NB4 (cell line): ENCODE measurements at places on chromosomes 16 and 17.
A peak's percentile ranks its signal among the peaks of the same experiment; 100 is the strongest.

DNA sequence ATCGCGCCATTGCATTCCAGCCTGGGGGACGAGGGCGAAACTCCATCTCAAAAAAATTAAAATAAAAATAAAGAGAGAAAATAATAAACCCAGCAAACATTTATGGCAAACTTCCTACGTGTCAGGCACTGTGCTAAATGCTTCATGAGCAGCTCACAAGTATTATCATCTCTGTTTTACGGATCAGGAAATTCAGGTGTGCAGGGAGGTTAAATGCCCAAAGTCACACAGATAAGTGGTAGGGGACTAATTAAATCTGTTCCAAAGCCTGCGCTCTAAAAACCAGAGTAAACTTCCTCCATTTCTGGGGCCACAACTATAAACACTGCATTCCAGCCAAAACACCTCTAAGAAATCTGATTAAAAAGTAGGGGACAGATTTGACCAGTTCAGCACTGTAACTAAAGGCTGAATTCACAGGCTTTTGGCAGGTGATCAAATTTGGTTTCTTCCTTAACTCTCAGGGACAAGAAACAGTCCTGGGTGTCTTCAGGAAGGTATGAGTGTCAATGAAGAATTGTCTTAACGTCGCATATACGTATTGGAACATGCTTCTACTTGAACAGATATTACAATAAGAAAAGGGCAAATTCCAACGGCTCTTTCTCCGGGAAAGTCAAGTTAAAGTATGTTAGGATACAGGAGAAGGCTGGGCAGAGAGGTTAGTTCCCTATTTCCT lies 996 bp downstream of the STRADA start:
- no peak for DNase-seq

DNA sequence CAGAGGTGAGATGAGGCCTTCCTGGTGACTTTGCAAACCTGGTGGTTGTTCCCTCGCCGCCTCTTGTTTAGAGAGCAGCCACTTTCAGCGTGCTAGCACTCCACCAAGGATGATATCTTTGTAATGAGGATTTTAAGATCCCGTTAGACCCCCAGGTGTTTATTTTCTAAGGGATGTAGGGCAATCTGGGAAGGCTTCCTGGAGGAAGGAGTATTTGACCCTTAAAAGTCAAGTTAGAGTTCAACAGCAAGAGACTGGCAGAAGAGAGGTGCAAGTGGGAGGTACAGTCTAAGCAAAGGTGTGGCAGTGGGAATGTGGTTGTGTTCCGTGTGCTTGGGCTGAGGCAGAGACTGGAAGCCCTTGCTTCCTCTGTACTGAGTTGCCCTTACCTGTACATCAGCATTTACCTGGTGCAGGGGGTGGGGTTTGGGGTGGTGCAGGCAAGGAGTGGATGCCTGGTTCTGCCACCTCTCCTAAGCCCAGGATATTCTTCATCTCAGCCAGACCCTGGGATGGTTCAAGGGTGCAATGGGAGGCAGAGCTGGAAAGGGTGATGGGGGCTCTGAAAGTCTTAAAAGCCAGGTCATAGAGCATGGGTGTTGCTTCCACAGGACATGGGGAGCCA lies 83.6 kb downstream of the SDR42E1 start:
- DNase-seq, result no peak

GRCh38 chr17:42288803-42289610 lies 709 bp downstream of the STAT5A start:
- no peak for DNase-seq

DNA sequence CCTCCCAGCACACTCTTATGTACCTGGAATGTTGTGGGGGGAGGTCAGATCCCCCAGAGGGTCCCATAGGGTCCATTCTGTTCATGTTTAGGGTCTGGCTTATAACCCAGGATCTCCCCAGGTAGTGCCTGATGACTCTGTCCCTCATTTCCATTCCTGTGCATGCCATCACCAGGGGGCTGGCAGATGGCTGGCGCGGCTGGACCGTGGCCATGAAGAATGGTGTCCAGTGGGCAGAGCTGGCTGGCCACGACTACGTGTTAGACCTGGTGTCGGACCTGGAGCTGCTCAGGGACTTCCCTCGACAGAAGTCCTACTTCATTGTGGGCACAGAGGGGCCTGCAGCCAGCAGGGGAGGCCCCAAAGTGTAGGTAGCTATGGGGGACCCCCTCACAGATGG lies 35.0 kb upstream of the ALKBH5 start:
- no peak for DNase-seq

GRCh38 chr16:77761204-77761603 lies 27.2 kb upstream of the VAT1L start:
- no peak for DNase-seq

- DNase-seq, result no peak
Measured at GRCh38 chr16:67016143-67016542, 12.8 kb upstream of the CBFB start.

DNA sequence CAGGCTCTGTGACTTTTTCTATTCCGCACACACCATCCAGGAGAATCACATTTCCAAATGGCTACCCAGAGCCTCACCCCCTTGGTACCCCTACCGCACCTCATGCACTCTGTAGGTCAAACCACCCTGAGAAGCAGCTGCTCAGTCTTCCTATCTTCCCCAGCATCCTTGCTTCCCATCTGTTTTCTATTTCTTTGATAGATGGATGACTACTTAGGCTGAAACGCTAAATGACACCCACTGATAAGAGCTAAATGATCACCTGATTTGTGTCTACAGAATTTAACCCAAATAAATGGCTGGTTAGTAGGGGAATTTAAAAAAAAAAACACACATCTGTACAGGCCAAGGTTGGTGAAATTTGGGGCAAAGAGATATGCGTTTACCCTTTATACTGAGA lies 17.6 kb upstream of the COX10 start:
- no peak for DNase-seq

GRCh38 chr17:42655528-42655927 lies 3.6 kb upstream of the TUBG2 start:
- DNase-seq, result no peak

- DNase-seq, result no peak
Measured at GRCh38 chr17:82944990-82945389, 105.2 kb upstream of the ZNF750 start.

GRCh38 chr16:52561910-52562741 lies 15.2 kb upstream of the TOX3 start:
- DNase-seq, result no peak

- no peak for DNase-seq
Measured at GRCh38 chr16:20308801-20309590, 18.3 kb downstream of the GP2 start.

- DNase-seq, result peak; percentile 64
Measured at GRCh38 chr17:7835814-7836595, 2.0 kb downstream of the KDM6B start.

DNA sequence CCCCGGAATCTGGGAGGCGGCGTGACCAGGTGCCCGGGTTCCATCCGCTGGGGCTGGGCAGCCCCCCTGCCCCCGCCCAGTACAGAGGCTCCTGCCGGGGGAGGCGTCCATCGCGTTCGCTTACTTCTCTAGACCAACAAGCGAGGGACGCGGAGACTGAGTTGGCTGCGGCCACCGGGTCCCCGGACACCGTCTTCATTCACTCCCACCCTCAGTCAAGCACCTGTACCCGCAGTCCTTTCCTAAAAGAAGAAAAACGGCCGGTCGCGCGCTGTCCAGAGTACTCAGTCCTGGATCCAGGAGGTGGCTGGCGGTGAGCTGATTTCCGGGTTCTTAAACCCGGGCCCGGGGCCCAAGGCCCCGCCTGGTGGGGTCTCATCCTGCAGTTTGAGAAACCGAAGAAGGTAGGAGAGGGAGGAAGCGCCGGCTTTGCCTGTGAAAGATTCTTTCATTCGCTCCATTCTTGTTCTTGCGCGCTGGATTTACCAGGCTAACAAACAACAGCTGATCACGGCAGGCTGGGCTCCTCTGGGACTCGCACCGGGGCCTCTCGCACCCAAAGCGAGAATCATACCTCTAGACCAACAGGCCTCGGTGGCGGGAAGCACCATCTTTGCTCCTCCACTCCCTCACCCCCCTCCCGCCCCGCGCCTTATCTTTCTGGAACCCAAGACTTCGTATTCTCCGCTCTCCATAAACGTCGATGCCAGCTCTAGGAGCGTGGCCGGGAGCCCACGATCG lies 17.4 kb upstream of the OR1F1 start:
- DNase-seq, result peak; percentile 24

DNA sequence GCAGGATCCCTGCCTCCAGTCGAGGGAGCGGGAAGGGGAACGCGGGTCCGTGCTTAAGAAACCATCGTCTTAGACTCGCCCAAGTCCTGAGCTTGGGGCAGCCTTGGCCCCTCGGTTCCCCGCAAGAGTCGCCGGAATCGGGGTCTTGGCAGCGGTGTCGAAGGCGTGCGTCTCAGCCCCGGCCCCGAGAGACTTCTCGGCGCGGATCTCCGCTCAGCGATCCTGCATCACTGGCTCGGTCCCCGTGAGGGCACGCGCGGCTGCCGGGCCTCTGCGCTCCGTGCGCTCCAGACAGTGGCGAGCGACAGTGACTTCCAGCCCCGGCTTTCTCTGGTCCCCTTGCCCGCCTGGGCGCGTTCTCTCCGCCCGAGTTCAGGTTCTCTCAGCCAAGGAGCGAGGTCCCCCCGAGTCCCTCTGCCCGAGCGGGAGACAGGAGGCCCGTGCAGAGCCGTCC lies 380 bp downstream of the HS3ST3A1 start:
- peak; percentile 50 for DNase-seq

DNA sequence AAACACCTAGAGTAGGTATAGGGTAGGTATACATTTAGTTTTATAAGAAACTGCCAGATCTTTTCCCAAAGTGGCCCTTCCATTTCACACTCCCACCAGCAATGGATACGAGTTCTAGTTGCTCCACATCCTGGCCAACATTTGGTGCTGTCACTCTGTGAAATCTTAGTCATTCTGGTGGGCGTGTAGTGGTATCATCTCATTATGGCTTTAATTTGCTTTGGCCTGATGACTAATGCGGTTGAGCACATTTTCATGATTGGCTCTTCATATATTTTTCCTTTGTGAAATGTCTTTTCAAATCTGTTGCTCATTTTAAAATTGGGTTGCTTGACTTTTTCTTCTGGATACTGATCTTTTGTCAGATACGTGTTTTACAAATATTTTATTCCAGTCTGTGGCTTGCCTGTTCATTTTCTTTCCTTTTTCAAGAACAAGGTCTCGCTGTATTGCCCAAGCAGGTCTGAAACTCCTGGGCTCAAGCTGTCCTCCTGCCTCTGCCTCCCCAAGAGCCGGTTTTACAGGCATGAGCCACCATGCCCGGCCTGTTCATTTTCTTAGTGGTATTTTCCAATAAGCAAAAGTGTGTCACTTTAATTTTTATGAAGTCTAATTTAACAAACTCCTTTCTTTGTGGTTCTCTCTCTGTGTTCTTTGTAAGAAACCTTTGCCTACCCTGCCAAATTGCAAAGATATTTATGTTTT lies 192.4 kb downstream of the SEC14L1 start:
- peak; percentile 63 for DNase-seq

DNA sequence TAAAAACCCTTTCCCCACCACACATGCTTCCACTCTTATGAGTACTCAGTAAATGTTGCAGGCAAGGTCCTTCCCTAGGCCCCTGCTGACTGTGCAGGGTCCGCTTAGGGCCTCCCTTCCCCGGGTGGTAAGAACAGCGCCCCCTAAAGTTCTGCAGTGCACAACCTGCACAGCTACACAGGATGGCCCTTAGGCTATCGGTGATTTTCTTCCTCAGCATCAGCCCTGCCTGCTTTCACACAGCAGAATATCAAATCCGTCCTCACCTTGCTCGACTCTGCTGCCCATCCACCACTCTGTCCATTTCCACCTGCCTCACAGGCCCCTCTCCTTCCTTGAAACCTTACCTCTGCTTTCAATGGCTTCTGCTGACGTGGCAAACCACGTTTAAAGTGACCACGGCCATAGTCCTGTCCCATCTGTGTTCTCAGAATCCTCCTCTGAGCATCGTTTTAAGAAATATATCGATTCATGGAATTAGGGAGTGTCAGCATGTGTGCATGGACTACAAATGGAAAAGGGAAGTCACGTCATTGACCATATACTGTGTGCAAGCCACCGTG lies 51.4 kb upstream of the TMEM132E start:
- DNase-seq, result peak; percentile 42

GRCh38 chr17:40777971-40778370 lies 4.4 kb downstream of the KRT27 start:
- no peak for DNase-seq

GRCh38 chr16:62404842-62405611 lies 368.8 kb upstream of the CDH8 start:
- no peak for DNase-seq

DNA sequence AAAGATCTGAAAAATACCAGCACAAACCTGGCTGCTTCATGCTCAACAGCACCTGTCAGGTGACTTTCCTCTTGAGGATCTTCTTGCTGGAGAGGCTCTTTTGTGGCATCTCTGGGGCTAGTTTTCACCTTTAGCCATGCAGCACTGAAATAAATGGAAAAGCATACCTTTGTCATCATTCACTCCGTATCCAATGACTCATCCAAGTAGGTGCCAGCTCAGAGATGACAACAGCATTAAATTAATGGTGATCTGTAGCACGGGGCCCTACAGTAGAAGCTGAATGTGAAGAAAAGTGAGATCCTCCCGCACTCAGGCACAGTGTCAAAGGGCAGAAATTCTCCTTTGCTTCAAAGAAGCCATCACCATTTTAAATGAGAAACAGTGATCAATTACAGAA lies 32.2 kb downstream of the KIAA0753 start:
- no peak for DNase-seq

GRCh38 chr17:68034452-68034776 lies 1.1 kb upstream of the KPNA2 start:
- no peak for DNase-seq

- no peak for DNase-seq
Measured at GRCh38 chr17:74325743-74326379, at the start of gene KIF19. TSS of gene KIF19 (plus strand) at chr17:74326226. CDS start at chr17:74326350, 124 bp downstream.

DNA sequence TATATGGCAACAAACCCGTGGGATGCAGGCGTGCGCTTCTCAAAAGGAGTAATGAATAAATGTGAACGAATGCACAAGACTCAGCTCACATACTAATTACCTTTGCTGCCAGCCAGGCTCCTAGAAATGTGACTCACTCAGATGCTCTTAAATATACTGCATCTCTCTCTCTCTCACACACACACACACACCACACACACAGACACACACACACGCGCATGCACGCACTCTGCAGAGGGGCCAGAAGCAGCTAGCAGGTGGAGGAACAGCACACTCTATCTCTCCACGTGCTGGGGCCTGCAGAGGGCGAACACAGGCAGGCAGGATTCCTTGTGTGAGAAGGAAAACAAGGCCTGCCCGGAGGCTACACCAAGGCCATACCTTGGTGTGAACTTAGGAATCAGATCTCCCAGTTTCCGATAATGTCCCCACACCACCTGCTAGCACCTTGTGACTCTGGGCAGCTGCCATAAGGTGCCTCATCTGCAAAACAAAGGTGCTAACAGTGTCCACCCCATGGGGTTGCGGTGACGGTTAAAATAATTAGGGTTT lies 5.3 kb downstream of the GPRC5B start:
- no peak for DNase-seq
